ENCODE measurements at places on chromosomes 6 and 20. TPM values are rescaled to one million over a fixed set of nuclear protein-coding genes. Genes with fewer than 3 reads are reported as not detected.

The CCN2 gene
- total RNA-seq = 265 TPM

The SMAP1 gene
- 11.6 TPM for total RNA-seq

The ZNFX1 gene
- 20.9 TPM for total RNA-seq

The RIN2 gene
- 80.2 TPM for total RNA-seq

The CTCFL gene
- not detected for total RNA-seq

The EGFL8 gene
- total RNA-seq = 0.65 TPM

The VPS52 gene
- total RNA-seq = 26.6 TPM

The RAD21L1 gene
- not detected for total RNA-seq

- DNase-seq = peak; percentile 97
Observed at GRCh38 chr20:48983423-48984400, 62.2 kb downstream of the ARFGEF2 start.

- no peak for DNase-seq
Observed at GRCh38 chr20:21982559-21982958, 277.1 kb downstream of the PAX1 start.

DNA sequence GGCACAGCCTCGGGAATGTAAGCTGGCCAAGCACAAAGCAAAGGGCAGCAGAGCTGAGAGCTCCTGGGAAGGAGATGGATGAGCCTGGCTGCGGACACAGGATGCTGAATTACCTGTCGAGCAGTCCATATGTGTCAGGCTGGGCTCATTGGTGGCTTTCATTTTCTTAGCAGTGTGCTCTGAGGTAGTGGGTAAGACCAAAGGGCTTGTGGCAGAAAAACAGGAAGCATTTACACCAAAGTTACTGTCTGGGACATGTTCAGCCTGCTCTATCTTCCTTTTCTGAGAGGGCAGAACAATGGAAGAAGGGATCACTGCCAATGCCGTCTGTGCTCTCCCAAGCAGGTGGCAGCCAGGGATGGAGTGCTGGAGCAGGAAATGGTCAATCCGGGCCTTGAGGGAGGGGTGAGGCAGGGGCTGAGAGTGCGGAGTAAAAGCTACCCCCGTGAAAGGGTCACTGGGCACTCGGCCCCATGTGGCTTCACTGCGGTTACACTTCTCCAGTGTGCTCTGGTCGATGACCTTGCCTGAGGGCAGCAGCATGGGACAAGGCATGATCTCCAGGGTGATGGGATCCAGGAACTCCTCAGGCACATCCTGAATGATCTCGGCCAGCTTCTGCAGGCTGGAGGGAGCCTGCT is 36.9 kb upstream of the AVP start:
- peak; percentile 32 for DNase-seq

- peak; percentile 91 for DNase-seq
Observed at GRCh38 chr6:22444330-22444729, 125.0 kb upstream of the HDGFL1 start.

DNA sequence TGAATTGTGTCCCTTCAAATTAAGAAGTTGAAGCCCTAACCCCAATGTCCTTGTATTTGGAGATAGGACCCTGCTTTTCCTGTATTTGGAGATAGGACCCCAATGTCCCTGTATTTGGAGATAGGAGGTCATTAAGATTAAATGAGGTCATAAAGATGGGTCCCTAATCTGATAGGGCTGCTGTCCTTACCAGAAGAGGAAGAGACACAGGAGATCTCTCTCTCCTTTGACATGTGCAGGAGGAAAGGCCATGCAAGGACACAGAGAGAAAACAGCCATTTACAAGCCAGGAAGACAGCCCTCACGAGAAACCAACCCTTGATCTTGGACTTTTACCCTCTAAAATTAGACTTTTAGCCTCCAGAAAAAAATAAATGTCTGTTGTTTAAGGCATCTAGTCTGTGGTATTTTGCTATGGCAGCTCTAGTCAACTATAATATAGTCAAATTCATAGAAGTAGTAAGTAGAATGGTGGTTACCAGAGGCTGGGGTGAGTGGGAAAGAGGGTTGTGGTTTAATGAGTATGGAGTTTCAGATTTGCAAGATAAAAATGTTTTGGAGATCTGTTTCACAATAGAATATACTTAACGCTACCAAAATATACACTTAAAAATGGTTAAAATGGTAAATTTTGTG is 59.3 kb downstream of the UBE3D start:
- no peak for DNase-seq

GRCh38 chr6:161373905-161374451 is 100.1 kb upstream of the AGPAT4 start:
- DNase-seq = peak; percentile 60

GRCh38 chr20:1003920-1004697 is 2.0 kb upstream of the RSPO4 start:
- DNase-seq = no peak

DNA sequence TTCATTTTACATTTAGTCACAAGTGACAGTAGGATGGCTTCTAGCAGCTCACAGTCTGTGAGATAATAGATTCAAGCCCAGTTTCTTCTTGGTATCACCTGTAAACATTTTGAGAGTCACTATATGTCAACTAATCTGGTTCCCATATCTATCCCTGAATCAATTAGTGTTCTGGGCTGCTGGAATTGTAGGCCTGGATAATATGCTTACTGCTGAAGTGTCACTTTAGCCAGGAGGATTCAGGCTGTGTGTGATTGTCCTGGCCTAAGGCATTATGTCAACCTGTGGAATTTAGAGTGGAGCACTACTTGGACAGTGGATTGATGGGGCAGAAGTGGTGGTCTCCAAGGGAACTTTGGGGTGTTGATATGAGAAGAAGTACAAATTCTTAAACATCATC is 1071.8 kb upstream of the CITED2 start:
- no peak for DNase-seq

- no peak for DNase-seq
Observed at GRCh38 chr20:57451795-57452661, 60.8 kb downstream of the RBM38 start.

DNA sequence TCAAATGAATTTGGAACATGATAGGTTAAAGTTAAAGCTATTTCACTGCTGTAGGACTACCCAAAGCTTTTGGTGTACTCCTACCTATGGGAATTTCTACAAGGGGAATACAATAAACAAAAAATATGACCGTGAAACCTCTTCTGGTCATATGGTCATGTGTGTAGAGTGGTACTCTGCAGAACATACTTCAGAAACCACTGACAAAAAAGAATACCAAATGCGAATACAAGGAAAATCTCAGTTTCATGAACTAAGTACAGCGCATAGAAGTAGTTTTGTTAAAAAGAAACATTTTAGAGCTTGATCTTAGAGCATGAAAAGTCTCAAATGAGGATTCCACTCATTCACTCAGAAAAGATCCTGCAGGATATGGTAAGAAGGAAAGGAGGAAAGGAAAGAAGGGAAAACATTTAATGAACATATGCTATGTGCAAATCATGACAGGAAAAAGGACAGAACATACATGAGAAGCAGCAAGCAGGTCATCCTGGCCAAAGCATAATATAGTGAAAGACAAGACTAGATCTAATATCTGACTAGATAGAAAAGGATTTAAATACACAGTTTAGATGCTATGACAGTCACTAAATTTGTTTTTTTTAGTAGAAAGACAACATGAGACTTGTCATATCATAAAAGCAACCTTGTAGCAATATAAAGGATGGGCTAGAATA is 36.5 kb downstream of the SNX14 start:
- DNase-seq = no peak

DNA sequence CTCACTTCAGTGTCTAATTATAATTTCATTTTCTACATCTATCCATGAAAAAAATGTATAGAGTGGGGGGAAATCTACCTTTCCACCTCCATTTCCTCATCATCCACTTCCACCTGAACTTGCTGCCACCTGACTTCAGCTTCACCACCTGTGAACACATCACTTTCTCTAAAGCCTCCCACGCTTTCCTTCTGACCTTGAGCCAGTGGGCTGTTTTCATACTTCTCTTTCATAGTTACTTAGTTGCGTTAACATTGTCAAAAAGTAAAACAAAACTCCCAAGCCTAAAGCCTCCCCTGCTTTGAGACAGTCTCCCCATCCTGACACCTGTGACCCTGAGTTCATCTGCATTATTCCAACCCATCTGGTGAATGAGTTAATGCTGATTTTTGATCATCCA is 47.3 kb downstream of the KLHL31 start:
- DNase-seq = no peak

- no peak for DNase-seq
Observed at GRCh38 chr6:14386668-14387067, 269.1 kb downstream of the CD83 start.

- DNase-seq = no peak
Observed at GRCh38 chr6:157429248-157429647, 48.3 kb downstream of the ZDHHC14 start.

GRCh38 chr6:131914234-131914633 is 36.9 kb downstream of the CCN2 start:
- no peak for DNase-seq

- DNase-seq = no peak
Observed at GRCh38 chr6:136347847-136348246, 58.2 kb upstream of the BCLAF1 start.

DNA sequence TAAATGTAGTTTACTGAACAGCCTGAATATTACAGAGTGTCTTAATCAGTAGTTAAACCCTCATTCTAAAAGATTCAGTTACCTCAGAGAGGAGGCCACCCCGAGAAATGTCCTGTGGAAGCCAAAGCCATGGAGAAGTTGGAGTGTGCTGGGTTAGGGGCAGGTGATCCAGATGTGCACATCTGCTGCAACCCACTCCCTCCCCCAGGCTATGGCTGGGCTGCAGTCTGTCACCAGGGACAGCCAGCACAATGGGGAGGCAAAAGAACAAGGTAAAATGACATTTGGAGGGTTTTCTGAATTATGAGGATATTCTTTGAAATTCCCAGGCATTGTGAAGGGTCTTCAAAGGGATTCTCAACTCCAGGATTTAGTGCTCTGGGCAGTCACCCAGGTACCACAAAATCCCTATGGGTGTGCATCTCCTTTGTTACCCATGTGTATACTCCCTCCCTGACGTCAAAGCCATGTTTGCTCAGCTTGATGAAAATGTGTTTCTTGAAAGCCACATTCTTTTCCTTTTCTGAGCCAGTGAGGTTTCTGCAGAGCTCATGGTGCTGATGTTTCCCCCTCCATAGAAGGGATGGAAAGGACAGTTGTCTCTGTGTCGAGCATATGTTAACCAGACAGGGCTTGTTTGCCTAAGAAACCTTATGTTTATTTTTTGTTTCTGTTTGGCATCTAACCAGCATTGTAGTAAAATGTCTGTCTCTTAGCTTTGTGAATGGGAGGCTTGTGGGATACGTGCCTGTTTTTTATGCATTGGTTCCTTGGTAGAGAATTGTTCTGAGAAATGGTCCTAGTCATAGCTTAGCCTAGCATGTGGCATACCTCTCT is 212.3 kb upstream of the TBX18 start:
- DNase-seq = peak; percentile 5

DNA sequence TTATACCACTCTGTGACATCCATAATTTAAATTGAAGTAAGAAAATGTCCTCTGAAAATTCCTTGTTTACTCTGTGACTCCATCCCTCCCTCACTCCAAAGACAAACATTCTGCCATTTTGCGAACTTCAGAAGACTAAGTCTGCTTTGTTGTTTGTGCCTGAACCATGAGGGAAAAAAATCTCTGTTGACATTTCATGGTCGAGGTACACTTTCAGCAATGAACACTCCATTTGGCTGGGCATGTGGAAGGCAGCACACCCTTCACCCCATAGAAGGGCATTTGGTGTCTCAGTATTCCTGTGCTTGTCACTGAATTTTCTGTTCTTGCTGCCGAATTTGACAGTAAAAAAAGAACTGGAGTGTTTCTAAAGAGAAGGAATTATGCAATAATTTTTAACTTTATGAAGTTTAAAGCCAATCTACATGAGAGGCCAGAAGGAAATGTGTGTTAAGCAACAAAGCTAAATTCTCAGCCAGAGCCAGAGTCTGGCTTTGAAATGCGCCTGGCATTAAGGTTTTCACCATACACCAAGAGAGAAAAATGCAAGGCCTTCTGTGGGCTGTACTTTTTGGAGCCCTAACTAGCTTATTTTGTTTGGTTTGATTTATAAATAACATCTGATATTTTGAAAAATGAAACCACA is 4.7 kb upstream of the PBOV1 start:
- DNase-seq = no peak

DNA sequence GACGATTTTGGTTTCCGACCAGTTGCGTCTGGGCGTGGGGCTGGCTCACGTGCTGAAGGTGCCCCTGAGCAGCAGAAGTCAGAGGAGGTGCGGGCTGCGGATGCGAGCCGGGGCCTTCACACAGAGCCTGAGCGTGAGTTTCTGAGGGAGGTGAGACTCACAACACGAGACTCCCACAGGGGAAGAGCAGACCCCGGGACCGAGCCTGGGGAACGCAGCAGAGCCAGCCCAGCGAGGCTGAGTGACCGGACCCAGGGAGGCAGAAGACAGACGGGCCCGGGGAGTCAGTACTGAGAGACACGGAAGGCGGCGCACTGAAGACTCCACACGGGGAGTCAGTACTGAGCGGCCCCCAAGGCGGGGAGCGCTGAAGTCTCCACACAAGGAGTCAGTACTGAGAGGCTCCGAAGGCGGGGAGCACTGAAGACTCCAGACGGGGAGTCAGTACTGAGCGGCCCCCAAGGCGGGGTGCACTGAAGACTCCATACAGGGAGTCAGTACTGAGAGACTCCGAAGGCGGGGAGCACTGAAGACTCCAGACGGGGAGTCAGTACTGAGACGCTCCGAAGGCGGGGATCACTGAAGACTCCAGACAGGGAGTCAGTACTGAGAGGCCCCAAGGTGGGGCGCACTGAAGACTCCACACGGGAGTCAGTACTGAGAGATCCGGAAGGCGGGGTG is 77.8 kb downstream of the DLL1 start:
- no peak for DNase-seq

- peak; percentile 6 for DNase-seq
Observed at GRCh38 chr20:11716239-11716944, 201.3 kb upstream of the BTBD3 start.

- no peak for DNase-seq
Observed at GRCh38 chr6:121748850-121749249, 313.4 kb downstream of the GJA1 start.

Data from lung microvascular endothelial cell (primary cell).